CD4-positive, alpha-beta memory T cell (primary cell): ENCODE measurements at places on chromosomes 3 and 15. TPM values are rescaled to one million over a fixed set of nuclear protein-coding genes. Genes with fewer than 3 reads are reported as not detected.

DNA sequence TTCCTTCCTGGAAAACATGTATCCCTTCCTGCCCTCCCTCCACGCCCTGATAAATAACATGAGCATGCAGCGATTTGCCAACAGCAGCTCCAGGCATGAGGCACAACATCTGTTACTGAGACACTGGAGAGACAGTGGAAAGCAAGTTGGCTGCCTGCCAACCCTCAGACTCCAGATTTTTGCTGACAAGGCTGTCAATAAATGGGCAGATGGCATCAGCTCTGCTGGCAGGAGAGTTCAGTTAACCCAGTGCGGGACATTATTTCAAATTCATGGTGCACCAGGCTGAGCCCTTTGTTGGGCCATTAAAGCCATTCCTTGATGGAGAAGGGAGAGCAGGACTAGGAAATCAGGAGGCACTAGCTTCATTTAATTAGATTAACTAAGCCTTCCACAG lies 293.3 kb downstream of the MEX3B start:
- no peak for DNase-seq

DNA sequence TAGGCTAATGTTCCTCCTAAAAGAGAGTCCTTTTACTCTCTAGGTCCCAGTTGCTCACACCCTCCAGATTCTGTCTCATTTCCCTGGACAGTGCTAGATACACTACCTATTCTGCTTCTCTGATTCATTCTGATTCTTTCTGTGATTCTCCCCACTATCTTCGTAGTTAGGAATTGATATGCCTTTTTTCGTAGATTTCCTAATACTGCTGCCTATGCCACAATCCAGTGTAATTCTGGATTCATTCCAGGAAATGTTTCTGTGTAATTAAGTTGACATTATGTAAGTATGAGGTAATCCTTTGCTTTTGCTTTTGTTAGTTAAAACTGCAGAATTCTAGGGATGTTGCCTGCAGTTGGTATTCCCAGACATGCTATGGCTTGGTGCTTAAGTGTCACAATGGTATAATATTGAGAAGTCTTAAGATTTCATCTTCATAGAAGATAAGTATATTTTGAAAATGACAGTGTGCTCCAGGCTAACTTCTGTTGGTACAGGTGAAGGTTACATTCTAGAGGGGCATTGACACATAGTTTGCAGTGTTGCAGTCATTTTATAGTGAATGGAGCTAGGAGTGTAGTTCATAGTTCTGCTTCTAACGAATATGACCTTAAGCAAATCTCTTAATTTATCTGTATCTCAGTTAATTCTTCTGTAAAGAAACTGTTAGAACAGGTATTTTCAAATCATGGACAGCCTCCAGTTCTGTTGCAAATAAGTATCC lies 54.3 kb downstream of the RIOX2 start:
- DNase-seq = no peak

GRCh38 chr3:161069511-161070251 lies 35.5 kb downstream of the B3GALNT1 start:
- DNase-seq = no peak

DNA sequence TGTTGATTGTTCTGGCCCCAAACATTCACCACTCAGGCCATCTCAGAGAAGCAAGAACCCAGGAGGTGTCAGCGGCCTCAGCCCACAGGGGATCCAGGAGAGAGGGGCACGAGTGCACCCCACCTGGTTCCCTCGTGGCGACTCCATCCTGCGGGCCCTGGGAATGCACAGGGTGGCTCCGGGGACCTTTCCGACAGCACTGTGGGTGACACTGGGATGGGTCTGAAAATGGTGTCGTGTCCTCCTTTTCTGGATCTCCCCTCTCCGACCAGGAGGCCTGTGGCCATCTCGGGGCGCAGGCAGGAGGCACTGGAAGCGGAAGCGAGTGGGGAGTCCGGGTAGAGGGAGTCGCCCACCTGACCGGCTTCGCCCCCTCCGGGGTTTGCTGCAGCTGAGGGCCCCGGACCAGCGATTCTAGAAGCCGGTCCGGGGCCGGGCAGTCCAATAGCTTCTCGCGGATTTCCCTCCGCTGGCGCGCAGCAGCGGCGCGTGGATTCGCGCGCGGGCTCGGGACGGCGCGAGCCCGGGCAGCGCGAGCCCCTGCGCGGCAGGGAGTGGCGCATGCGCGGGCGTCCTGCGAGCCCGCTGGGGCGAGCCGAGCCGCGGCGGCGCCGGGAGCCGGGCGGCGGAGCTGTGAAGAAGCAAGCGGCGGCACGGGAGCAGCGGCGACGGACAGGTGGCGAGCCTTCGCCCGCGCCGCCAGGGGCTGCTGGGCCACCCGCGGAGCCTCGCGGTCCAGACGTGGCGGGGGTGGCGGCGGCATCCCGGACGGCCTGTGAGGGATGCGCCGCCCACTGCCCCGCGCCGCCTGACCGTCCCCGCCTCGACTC lies at the start of gene DOCK3:
TSS of gene DOCK3 (plus strand) at position 579 of the 830 bp plus-strand sequence. CDS start 337 bp downstream, outside the sequence.
- DNase-seq = peak; percentile 67

- peak; percentile 11 for DNase-seq
Observed at GRCh38 chr15:95291898-95292472, 1038.5 kb upstream of the NR2F2 start.

DNA sequence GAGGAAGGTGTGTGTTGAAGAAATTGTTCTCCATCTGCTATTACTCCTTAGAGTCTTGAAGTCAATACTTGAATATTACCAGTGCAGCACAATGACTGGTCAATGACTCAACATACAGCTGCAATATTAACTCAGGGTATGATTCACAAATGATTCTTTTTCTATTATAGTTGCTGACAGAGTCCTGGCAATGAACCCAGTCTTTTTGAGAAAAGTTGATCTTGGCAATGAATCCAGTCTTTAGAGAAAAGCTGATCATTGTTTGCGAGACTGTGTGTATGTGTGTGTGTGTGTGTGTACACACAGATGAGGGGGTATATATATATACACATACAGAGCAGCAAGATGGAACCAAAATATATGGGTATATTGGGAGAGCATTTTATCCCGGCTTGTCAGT lies 315.1 kb downstream of the ZNF385D start:
- DNase-seq = no peak

GRCh38 chr3:49620728-49621127 lies 53.4 kb upstream of the APEH start:
- no peak for DNase-seq

DNA sequence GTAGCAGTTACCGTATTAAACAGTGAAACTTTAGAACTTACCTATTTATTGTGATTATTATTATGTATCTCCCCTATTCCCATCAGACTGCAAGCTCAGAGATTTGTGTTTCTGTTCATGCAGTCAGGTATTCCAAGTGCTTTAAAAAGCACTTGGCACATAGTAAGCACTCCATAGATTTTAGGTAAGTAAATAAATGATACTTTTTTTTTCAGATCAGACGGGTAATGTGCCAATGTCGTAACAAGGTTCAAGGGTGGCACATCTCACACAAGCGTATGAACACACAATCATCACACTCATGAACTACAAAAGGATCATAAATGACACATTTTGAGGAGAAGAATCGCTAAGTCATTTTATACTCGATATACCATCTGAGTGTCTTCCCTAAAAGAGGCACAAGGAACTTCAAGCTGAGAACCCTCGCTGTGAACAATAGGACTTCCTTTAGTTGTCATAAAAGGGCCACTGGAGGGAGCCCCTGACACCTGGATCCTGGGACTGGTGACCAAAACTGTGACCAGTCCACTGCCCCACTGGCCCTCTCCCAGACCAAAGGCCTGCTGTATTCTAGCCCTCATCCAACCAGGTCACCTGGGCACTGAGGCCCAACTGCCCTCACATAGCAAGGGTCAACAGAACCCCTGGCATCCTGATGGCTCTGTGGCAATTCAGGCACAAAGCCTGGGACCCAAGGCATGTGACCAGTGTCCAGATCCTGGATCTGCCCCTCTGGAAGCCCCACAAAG lies 32.1 kb downstream of the KIF9 start:
- no peak for DNase-seq

- DNase-seq = no peak
Observed at GRCh38 chr3:134360046-134360445, 14.2 kb downstream of the AMOTL2 start.

DNA sequence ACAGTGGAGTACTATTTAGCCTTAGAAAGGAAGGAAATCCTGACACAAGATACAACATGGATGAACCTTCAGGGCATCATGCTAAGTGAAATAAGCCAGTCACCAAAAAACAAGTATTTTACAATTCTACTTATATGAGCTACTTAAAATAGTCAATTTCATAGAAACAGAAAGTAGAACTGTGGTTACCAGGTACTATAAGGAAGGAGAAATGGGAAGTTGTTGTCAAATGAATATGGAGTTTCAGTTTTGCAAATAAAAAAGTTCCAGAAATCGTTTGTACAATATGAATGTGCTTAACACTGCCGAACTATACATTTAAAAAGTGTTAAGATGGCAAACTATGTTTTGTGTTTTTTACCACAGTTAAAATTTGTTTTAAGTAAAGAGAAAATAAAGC lies 26.8 kb downstream of the TRANK1 start:
- no peak for DNase-seq

- DNase-seq = no peak
Observed at GRCh38 chr15:81723113-81723651, 322.6 kb downstream of the MEX3B start.

- DNase-seq = no peak
Observed at GRCh38 chr3:60046210-60046609, 996.4 kb upstream of the CFAP20DC start.

DNA sequence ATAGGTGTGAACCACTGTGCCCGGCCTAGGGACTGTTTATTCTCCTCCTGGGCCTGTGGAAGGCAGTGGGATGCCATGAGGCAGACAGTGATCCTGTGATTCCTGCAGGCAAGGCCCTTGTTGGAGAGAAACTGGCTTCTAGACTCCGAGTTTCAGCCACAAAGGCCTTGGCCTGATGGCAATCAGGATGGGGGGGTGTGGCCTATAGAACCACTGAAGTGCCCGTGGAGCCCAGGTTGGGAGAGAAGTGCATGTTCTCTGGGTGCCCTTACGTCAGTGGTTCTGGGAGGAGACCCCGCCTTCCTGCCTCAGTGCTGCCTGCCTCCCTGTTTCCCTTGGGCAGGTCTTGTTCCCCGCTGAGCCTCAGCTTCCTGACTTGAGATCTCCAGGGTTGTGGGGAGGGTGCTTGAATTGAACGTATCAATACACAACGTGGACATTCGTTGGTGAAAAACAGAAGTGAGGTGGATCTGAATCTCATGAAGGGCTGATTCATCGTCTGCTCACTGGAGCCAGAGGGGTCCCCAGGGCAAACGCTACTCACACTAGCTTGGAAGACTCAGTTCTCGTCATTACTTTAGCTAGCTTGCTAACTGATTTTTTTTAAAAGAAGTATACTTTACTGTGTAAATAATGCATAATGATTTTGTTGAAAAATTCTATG lies 31.8 kb downstream of the IRAK2 start:
- no peak for DNase-seq

GRCh38 chr3:111956995-111957734 lies 21.7 kb upstream of the ABHD10 start:
- no peak for DNase-seq

- DNase-seq = no peak
Observed at GRCh38 chr3:195869413-195870001, 38.8 kb downstream of the TNK2 start.

Gene EEFSEC
- total RNA-seq = 14.0 TPM

Gene UPK1B
- not detected for total RNA-seq

Gene GOLGA8G
- not detected for total RNA-seq

Gene WWTR1
- 1.2 TPM for total RNA-seq

Gene SLC25A20
- 12.7 TPM for total RNA-seq

Gene TNK2
- 136 TPM for total RNA-seq

Gene STAG1
- total RNA-seq = 52.7 TPM
